H54 (cell line): ENCODE measurements at places on chromosomes 5 and 9.

DNA sequence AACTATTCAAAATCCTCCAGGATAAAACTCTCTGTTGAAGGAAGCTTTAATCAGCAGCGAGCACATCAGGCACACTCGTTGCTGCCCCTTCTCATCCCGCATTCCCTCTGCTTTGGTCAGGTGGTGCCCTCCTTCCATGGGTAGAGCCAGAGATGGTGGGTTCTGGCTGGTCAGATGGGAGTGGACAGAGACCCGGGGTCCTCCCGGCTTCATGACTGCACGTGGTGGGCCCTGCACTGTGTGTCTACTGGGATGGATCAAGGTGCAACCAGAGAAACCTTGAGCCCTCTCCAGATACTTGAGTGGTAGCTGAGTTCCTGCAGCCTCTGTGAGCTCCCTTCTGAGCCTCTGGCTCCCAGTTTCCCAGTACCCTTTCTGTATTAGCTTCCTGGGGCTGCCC is 36.3 kb downstream of the ROPN1L start:
- no peak for DNase-seq

DNA sequence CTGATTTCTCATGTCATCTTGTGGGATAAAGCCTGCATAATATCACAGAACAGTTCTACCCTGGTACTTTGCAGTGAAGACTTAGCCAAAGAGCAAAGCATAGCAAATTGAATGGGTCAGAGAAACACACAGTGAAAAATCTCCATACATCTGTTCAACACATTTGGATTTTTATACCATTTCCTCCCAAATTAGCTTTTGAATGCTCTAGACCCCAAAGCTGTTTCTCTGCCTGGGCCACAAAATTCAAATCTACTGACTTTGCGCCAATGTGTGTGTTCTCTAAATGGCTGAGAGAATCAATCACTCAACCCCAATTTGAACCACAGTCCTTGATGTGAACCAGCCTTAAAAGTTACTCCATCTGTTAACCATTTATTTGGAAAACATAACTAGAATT is 236.9 kb upstream of the NFIL3 start:
- no peak for DNase-seq

DNA sequence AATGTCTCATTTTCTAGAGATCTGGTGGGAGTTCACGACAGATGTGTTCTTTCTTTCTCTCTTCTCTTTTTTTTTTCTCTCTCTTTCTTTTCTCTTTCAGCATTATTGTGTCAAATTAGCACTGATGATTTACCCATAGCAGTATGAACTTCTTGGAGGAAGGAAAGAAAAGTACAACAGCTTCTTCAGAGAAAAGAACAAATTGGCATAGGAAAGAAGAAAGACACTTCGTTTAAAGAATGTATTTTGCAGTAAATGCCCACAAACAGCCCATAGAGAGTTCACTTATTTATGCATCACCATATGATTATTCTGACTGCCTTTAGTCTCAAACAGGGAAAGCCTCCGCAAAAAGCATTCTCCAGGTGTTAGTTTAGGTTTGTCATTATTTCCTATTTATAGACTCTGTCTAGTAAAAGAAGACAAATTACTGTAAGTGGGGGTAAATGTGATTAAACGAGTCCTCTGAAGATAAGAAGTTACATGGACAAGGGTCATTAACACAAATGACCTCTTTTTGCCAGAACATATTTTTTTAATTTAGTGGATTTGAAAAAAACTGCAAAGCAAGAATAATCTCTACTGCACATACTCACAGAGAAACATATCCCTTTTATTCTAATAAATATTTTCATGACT is 68.0 kb downstream of the POU5F2 start:
- DNase-seq: no peak

DNA sequence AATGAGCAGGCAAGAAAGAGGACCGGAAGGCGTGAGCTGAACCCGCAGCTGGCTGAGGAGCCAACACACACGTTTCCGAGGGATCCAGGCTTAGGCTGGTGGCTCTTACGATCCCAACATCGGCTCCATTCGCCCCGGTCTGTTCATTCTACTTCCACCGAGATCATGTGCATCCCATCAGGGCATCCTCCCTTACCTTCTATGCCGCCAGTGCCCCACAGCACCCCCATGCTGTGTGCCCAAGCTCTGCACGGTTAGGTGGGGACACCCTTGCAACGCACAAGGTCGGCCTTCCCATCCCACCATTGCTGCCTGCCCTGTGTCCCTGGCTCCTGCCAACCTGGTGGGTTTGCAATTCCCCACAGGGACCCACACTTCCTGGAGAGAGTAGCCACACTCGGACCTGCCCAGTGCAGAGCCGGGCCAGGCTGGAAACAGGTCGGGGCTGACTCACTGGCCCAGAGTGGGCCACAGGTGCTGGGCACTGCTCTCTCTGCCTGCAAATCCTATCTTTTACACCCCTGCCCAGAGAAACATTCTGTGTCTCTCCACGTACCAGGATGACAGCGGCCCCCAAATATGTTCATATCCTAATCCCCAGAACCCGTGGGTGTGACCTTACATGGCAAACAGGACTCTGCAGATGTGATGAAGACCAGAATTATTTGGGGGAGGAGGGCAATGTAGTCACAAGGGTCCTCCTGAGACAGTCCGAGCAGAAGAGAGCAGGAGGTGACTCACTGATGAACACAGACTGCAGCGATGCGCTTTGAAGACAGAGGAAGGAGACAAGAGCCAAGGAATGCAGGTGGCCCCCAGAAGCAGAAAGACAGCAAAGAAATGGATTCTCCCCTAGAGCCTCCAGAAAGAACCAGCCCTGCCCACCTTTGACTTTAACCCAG is 182.2 kb downstream of the AUH start:
- no peak for DNase-seq

- DNase-seq: peak; percentile 35
Measured at GRCh38 chr9:33817327-33818166, 587 bp downstream of the UBE2R2 start.

- DNase-seq: no peak
Measured at GRCh38 chr5:94849821-94850736, 231.6 kb downstream of the SLF1 start.

DNA sequence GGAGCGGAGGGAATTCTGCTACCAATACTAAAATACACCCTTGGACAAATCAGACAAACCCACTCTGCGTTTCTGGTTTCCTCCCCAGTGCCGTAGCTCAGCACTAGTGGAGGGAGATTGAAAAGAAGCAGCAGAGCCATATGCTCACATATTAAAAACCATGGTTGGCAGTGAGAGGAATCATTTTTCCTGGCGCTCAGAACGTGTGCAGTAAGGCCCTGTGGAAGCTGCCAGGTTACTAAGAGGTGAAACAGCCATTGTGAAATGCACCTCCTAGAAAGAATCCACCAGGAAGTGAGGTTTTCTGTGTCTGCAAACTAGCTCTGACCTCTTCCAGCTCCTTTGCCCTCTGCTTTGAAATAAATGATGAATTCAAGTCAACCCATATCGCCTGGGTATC is 177.2 kb downstream of the ERCC6L2 start:
- no peak for DNase-seq

DNA sequence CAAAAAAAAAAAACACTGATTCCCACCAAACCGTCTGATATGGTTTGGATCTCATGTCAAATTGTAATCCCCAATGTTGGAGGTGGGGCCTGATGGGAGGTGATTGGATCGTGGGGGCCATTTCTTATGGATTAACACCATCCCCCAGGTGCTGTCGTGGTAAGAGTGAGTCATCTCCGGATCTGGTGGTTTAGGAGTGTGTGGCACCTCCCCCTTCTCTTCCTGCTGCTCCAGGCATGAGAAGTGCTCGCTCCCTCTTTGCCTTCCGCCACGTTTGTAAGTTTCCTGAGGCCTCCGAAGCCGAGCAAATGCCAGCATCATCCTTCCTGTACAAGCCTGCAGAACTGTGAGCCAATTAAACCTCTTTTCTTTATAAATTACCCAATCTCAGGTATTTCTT is 45.2 kb downstream of the HSD17B3 start:
- no peak for DNase-seq

DNA sequence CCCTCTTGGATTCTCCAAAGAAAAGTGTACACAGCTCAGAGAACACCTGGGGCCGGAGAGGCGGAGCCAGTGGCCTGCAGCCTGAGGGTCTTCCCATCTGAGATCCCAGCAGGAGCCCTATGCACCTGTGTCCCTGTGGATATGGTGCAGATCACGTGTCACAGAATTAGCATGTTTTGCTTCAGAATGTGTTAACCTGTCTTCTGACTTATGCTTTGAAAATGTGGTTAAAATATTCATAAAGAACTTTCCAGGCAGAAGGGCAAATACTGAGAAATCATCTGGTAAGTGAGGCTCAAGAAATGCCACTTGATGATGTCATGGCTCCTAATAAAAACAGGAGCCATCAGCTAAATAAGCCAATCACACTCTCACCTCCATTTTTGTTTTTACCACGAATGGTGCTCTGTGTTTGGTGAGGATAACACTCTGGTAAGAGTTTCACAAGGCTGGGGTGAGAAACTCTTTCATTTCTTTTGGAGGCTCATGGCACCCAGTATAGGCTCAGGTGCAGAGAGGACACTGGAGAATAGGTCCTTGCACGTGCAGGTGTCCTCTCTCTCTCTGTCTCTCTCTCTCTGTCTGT is 279.8 kb downstream of the FSTL4 start:
- no peak for DNase-seq

- DNase-seq: peak; percentile 23
Measured at GRCh38 chr5:9148242-9148641, 397.6 kb downstream of the SEMA5A start.

DNA sequence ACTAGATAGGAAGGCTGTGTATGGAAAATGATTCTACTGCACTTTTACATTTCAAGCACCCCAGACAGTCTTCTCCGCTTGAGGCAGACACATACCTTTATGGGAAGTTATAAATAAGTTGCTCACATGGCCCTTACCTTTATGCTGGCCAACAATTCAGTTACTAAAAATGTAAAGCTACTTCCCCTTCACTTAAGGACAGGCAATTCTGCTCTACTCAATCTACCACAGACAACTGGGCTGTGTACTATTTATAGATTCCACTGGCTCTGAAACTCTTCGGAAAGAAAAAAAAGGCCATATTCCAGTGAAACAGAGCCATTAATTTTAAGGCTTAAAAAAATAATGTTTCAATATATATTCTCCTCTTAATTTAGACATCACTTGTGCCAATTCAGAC is 59.4 kb downstream of the ELAVL2 start:
- DNase-seq: no peak

GRCh38 chr9:110950041-110950645 is 88.1 kb downstream of the LPAR1 start:
- DNase-seq: no peak

- no peak for DNase-seq
Measured at GRCh38 chr9:95024097-95024671, 293.3 kb downstream of the FANCC start.

DNA sequence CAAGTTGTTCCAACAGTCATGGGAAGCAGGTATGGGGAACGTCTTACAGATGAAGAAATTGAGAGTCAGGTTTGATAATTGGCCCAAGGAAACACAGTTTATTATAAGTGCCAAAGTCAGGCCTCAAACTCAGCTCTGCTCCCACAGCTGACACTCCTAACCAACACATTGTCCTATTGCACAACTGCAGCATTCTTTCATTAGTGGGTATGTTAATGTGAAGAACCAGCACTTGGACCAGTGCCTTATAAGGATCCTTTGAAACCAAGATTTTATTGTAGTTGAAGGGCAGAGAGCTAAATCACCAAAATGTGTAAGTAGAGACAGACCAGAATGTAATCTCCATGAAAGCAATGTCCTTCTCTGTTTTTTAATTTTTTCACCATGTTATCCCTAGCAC is 56.1 kb downstream of the GRIA1 start:
- no peak for DNase-seq

- no peak for DNase-seq
Measured at GRCh38 chr5:92635001-92635461, 946.0 kb downstream of the NR2F1-AS1 start.

DNA sequence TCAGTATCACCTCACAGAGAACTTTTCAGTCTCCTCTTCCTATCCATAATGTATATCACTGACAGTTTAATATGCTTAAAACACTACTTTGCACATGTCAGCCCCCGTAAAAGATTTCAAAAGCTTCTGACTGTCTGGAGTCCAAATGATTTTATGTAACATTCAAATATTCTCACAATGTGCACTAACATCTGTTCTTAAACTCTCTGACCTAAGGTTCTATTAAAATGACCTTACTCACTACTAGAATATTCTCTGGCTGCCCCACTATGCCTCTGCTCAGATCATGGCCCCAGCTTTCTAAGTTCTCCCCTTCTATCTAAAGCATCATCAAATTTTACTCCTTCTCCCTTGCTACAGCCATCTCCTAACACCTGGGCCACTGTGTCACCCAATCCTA is 52.5 kb downstream of the AP3B1 start:
- no peak for DNase-seq

DNA sequence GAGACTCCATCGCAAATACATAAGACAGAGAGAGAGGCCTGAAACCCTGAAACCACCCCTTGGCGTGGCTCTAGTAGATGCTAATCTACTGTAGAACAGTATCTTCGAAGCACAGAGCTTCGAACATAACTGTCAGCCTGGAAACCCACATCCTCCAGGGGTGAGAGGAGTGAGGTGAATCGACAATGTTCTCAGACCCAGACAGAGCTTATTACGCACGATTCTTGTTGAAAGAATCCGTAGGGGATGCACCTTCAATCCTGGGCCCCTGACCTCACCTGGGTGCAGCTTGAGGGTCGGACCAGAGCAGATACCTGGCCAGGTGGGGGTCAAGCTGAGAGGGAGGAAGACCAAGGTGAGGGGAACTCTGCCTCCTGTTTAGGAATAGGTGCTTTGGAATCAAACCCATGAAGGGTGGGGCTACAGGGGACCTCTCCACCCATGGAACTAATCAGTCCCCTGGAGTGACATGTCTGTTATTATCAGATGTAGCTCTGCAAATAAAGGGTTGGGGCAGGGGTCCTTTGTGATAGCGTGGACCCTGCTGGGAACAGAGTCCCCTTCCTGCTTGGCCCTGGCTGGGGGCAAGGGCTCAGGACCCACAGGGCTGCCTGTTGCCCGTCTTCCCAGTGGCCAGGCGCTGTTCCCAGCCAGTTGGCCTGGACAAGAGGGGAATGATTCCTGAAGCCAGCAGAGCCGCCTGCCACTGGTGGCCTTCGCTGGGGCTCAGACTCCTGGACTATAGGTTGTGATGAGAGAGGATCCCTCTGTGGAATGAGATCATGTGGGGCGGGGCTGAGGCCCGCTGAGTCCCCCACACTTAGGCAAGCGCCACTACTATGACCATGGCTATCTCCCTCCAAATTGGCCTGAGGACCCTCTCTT is 41.2 kb downstream of the DBH start:
- DNase-seq: no peak

GRCh38 chr9:38000332-38000731 is 68.7 kb downstream of the SHB start:
- DNase-seq: no peak

DNA sequence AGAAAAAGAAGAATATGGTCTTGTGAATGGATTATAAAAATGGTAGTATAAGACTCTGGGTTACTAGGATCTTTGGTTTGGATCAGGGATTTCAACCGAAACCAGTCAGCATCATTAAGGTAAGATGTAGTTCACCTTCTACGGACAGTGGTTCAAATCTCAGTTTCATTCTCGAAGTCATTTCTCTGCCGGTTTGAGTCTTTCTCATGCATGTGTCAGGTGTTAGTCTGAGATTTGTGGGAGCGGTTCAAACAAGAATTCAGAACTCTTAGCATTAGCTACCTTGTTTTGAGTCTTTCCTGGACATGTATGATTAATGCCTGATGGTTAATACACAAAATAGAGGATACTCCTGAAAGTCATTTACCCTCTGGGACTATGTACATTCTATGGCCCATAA is 735.9 kb upstream of the NUDT12 start:
- DNase-seq: no peak

- peak; percentile 99 for DNase-seq
Measured at GRCh38 chr9:96217754-96218693, 84.0 kb downstream of the HSD17B3 start.

GRCh38 chr5:35777358-35778087 is 79.2 kb upstream of the IL7R start:
- DNase-seq: peak; percentile 13

- no peak for DNase-seq
Measured at GRCh38 chr9:87855061-87855460, 27.6 kb upstream of the SPATA31E1 start.
